ENCODE measurements at places on chromosomes 7 and 10.
A peak's percentile ranks its signal among the peaks of the same experiment; 100 is the strongest.

- DNase-seq = no peak
Observed at GRCh38 chr7:142703655-142704305, 45.5 kb upstream of the PRSS1 start.

DNA sequence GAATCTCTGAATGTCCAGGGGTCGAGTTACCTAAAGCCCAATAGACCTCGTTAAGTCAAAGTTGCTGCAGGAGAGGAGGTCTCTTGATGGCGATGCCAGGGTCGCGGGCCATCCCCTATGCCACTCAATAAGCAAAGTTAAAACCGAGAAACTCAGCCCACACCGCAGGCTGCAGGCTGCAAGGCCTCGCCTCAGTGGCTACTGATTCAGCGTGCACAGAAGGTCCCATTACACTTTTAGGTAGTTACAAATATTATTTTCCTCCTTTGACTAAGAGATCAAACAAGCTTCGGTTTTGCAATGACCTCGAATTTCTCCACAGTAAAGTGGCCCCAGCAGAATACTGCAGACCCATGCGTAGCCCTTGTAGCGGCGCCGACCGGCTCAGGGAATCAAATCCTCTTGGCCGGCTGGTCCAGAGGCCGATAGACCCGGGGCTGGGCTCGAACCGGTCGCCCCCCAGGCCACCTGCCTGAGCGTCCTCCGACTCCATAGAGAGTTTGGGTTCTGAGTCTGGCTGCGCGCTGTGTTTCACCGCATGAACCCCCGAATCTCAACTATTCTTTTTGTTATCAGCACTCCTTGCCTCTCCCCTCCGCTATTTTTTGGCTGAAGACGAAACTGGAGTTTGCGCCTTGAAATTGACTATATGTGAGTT is 2.3 kb downstream of the C1QL3 start:
- no peak for DNase-seq

DNA sequence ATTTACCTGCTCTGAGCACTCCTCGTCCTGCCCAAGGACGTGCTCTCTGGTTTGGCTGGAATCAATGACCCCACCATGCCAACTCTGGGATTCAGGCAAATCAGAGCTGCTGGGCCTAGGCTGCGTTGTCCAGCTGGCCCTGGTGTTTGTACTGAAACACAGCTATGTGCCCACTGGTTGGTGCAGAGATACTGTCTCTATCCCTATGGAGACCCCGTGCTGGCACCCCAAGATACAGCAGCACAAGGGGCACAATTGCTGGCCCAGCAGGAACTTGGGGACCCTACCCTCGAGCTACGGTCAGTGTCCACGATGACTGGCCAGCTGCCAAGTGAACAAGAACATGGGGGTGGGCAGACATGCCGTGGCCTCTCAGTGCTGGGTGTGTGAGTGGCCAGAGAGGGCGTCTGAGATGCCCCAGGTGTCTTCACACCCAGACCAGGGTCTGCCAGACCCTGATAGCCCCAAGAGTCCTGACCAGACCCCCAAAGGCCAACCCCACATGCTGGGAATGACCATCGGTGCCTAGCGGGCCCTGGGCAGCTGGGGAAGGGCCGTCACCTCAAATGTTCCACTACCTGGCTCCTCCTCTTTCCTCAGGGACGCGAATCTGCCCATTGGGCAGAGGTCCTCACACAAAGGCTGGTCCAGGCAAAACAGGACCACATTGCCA is 79.3 kb upstream of the ZNF479 start:
- DNase-seq = no peak

DNA sequence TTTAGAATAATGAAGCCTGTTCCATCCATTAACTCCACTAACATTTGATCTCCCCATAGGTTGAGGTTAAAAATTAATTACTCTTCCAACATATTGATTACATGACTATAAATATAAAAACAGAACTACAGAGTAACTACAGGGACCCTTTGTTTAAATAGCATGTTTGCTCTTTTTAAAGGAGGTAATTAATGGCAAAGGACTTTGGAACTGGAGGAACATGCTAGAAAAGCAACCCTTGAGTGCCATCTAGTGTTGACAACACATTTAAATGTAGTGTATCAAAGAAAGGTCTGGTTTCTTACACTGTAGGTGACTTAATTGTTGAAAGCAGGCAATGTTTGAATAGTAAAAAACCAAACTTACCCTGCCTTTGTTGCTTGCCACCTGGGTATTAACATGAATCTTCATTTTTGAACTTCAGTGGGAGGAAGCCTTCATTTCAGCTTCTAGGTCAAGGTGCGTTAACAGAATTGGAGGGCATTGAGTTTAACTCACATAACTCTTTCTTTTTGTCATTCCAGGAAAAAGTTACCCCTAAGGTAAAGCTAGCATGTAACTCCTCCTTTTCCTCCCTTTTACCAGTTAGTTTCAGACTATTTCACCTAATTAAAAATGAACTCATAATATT is 52.6 kb upstream of the CAPZA2 start:
- no peak for DNase-seq

GRCh38 chr7:14457568-14458453 is 444.7 kb downstream of the DGKB start:
- DNase-seq = peak; percentile 17

DNA sequence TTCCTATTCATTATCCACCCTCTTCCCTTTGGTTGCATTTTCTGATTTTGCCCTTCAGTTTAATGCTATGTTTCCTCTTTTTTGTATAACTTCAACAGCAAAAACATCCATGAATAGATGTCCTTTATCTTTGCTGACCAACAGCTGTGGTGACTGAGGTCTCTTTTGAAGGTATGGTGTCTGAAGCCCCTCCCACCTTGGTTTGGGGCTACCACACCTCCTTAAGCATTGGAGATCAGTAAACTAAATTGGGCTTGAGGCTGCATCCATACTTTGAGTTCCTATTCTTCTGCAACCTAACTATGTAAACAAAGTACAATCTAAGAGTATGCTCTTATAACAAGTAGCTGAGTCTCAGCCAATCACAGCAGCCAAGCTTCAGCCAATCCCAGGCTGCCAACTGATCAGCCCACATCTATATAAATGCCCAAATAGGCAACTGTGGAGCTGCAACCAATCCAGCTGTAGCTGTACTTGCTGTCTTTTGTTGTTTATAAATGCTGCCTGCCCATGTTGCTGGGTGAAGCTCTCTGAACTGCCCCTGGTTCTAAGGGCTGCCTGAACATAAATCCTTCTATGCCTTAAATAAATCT is 69.4 kb upstream of the PDLIM1 start:
- no peak for DNase-seq

- DNase-seq = no peak
Observed at GRCh38 chr7:150453181-150453580, 2.8 kb downstream of the GIMAP8 start.

DNA sequence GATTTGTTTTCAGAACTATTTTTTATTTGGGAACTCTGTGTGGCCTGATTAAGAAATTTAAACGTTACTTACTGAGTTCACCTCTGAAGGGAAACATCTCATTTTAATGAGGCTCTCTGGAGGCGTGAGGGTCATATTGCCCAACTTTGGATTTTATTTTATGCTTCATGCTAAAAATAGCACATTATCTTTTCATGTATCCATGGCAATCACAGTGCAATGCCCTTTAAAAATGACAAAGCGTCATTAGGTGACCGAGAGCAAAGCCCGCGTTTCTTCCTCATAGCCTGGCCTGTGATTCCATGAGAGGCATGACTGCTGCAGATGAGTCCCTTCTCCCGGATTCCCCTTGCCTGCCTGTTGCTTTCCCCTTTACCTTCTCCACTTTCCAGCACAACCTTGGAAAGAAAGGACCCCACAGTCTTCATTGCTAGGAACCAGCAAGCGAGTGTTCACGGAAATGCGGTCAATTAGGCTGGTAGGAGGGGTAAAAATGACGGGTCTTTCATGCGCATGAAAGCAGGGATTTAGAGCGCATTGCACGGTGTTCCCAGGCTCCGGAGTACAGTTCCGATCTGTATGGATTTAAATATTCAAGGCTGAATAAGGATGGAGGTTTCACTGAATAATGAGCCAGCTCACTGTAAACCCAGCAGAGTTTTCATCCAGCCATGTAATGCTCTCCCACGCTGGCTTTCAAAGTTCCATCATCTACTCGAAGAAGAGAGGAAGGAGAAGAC is 98.2 kb upstream of the PITRM1 start:
- DNase-seq = no peak

DNA sequence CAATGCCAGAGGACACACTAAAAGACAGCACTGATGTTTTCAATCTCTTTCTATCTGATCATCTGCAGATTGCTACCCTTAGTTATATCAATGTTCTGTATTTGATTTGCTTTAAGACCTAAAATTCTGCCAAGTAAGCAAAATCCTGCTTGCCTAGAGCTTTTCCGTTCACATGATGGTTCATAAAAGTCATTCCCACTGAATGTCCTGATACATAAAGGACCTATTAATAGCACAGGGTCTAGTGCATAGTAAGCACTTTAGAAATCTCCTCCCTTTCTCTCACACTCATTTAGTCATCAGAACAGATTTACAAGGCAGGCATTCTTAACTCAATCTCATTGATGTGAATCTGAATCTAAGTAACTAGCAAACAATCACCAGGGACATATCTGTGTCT is 68.8 kb downstream of the PCGF5 start:
- no peak for DNase-seq

- no peak for DNase-seq
Observed at GRCh38 chr7:107971100-107971499, 31.9 kb downstream of the LAMB1 start.

DNA sequence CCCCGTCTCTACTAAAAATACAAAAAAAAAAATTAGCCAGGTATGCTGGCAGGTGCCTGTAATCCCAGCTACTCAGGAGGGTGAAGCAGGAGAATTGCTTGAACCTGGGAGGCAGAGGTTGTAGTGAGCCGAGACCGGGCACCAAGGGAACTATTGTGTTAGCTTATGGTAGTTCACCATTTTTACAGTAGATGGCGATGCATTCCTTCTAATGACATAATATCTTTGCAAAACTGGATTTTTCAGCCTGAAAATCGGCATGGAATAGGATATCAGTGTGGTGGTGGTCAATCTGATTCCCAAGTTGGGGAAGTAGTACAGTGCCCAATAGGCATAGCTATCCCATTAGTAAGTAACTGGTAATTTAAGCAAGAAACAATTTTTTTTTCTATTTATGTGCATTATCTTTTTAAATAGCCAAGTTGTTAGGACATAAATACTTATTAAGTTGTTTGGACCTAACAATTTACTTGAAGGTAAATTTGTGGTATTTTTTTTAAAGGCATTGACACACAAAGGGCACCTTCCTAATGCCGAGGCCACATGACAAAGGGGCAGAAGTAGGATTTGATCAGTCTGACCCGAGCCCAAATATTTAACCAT is 17.6 kb upstream of the IMPDH1 start:
- no peak for DNase-seq

Data from stimulated activated naive CD8-positive, alpha-beta T cell treated with anti-CD3 and anti-CD28 coated beads, Interleukin-15, amount 100 ng/mL, for 72 hours (primary cell).